Activated CD4-positive, alpha-beta T cell treated with anti-CD3 and anti-CD28 coated beads, Interleukin-2, amount 50 U/mL, for 24 hours (primary cell): ENCODE measurements at places on chromosomes 3 and 15.

GRCh38 chr3:179673523-179673922 lies 20.7 kb downstream of the USP13 start:
- DNase-seq: no peak

- DNase-seq: no peak
Observed at GRCh38 chr3:85533586-85533985, 574.8 kb downstream of the CADM2 start.

- DNase-seq: no peak
Observed at GRCh38 chr3:73604451-73604850, 20.3 kb downstream of the PDZRN3 start.

GRCh38 chr15:50280271-50280670 lies 14.7 kb upstream of the HDC start:
- DNase-seq: no peak

- DNase-seq: no peak
Observed at GRCh38 chr15:81221449-81221848, 24.8 kb downstream of the IL16 start.

DNA sequence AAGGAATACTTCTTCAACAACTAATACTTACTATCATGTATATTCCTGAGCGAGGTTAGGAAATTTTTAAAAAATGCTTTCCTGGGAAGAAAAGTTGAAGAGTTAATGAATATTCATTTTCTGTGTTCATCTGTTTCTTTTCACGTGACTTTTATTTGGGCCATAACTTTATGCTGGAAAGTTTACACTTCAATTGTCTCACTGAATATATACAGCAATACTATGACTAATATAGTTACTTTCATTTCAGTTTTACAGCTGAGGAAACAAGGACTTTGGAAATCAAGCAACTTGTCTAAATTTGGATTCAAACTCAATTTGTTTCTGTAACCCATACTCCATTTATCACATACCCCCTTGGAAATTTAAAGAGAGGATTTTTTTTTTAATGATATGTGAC lies 894.2 kb downstream of the ROBO1 start:
- DNase-seq: no peak

- DNase-seq: no peak
Observed at GRCh38 chr3:146589899-146590508, 15.1 kb downstream of the PLSCR5 start.

- no peak for DNase-seq
Observed at GRCh38 chr3:188660415-188660814, 506.5 kb downstream of the LPP start.

DNA sequence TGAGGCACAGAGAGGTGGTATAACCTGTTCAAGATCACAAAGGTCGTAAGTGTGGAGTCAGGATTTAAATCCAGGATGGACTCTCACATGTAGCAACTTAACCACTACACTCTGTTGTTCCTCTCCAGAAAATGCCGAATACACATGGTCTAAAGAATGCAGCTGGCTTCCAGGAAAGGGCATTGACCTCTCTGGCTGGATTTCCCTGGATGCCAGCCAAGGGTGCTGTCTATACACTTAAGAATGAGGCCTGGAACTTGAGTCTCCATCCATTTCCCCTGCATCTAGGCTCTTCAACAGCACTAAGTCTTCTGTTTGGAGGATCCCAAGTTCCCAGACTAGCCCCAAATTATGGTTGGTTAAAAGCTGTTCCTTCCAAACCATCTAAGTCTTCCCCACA lies 60.5 kb downstream of the CERS3 start:
- DNase-seq: no peak

DNA sequence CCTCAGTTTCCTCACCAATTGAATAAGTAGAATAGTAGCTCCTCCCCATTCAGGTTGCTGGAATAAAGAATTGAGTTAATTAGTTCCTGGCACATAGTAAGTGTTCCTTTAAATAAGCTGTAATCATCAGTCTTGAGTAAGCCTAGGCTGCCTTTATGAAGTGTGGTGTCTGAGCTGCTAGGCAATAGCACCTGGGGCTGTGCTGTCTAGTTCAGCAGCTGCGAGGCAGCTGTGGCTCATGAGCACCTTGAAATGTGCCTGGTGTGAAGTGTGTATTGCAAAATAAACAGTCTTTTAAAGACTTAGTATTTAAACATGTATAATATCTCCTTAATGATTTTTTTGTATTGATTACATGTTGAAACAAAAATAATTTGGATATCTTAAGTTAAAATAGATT lies 77.6 kb downstream of the TOP2B start:
- no peak for DNase-seq

DNA sequence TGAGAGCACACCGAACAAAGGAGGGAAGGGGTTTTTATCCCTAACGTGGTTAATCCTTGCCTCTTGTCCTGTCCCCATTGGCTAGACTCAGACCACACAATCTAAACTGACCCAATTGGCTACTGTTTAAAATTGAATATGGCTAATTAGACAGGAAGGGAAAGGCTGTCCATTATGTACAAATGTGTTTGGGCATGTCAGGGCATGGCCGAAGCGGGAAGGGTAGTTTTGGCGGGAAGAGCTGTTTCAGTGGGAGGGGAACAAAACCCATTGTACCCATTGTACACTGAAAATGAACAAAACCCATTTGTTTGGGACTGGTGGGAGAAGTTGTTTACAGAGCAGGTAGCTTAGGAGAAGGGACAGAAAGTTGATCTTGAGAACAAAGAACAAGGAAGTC lies 330.9 kb upstream of the POU1F1 start:
- DNase-seq: no peak

GRCh38 chr3:72446218-72447058 lies 401.8 kb downstream of the SHQ1 start:
- peak; percentile 14 for DNase-seq

GRCh38 chr3:195909644-195910498 lies 1.5 kb upstream of the TNK2 start:
- peak; percentile 78 for DNase-seq

- DNase-seq: no peak
Observed at GRCh38 chr3:109643590-109643989, 306.2 kb upstream of the DPPA4 start.

- DNase-seq: no peak
Observed at GRCh38 chr3:47340866-47341265, 40.0 kb upstream of the PTPN23 start.

DNA sequence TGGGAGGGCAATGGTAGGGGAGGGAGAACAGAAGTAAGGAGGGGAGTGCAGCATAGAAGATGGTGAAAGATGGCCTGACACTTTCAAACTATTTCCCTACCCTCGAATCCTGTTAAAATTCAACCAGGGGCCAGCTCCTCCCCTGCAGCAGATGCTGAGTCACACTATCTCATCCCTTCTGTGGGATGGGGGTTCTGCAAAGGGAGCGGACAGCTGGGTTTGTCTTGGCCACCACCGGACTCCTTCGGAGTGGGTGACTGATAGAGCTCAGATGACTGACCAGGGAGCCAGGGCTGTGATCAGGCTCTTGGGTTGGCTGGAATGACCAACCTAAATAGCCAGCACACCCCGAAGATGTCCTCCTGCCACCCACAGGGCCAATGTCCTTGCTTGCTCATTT lies 33.6 kb upstream of the TMCC1 start:
- no peak for DNase-seq

GRCh38 chr3:103968751-103969150 lies 1398.0 kb upstream of the ALCAM start:
- DNase-seq: no peak
